ENCODE measurements at places on chromosomes 7 and 10.

- no peak for DNase-seq
Observed at GRCh38 chr7:48875045-48875916, 49.1 kb upstream of the CDC14C start.

- DNase-seq = no peak
Observed at GRCh38 chr7:17130281-17131059, 168.0 kb upstream of the AHR start.

DNA sequence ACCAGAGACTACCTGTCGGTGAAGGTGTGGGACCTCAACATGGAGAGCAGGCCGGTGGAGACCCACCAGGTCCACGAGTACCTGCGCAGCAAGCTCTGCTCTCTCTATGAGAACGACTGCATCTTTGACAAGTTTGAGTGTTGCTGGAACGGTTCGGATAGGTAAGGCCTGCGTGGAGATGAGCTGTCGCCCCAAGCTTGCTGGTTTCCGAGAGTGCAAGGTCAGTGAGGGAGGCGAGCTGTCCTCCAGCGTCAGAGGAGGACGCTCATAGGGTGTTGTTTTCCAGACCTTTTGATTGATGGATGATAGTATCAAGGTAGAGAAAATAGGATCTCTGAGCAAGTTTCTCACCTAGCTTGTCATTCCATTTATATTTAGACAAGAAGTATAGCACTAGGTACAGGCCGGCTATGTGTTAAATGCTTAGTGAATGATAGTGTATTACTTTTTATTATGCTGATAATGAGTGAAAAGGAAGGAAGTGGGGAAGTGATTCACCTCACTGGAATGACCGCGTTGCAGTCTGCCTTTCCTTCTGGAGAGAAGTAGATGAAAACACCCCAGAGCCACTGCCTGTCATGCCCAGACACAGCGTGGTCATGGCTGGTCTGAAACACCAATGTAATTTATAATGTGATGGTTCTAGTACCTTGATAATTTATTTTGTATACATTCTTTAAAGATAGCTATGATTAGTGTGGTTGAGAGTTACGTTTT lies 33.9 kb downstream of the BNIP3 start:
- DNase-seq = no peak

DNA sequence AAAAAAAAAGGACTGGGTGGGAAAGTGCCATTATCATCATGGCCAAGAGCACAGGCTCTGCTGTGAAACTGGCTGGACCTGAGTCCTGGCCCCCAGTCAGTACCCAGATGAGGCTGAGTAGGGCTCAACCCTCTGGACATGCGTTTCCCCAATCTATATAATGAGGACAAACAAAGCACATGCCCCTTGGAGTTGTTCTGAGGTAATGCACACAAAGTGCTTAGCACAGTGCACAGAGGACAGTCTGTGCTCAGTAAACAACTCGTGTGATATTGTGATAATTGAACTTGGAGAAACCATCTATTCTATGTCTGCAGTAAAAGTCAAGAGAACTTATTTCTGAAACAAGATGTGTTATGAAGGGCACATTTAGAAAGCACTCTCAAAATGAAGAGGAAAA lies 138.8 kb downstream of the KCNMA1 start:
- DNase-seq = no peak

GRCh38 chr10:91162050-91162494 lies 58.4 kb upstream of the PCGF5 start:
- DNase-seq = no peak

DNA sequence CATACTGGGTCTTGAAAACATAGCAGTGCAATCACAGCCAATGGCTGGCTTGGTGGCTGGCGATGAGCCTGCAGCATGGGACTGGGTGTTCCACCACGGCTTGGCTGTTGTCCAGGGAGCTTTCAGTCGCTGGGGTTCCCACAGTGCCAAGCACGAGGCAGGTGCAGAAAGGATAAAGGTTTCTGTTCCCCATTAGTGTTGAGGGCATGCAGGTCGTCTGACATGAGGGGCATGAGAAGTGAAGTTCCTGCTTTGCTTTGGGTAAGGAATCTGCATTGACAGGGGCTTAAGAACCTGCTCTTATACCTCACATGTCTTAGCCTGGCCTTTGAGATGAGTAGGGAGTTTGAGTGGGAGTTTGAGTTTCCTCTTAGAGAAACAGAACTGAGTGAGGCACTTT lies 9.0 kb upstream of the CFTR start:
- DNase-seq = no peak

All from activated T-helper 9 cell treated with anti-CD3 and anti-CD28 coated beads, Interleukin-2, amount 50 U/mL, for 16 hours (primary cell).